Activated CD4-positive, alpha-beta T cell treated with anti-CD3 and anti-CD28 coated beads for 36 hours (primary cell): ENCODE measurements at places on chromosomes 1 and 21.

DNA sequence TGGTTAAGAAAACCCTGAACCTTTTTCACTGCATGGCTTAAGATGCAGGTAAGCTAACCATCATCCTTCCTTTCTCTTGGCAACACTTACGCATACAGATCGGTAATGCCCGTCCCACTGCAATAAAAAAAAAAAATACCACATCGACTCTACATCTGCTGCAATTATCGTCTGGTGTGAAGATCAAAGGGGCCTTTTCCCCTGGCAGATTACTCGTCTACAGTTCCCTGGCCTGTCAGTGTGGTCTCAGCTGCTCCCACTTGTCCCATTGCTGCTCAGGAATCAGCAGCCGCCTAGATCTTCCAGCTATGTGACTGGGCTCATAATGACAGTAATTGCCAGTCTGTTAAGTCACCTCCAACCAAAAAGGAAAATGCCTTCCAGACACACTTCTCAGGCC lies 133.1 kb downstream of the SETD4 start:
- no peak for DNase-seq

DNA sequence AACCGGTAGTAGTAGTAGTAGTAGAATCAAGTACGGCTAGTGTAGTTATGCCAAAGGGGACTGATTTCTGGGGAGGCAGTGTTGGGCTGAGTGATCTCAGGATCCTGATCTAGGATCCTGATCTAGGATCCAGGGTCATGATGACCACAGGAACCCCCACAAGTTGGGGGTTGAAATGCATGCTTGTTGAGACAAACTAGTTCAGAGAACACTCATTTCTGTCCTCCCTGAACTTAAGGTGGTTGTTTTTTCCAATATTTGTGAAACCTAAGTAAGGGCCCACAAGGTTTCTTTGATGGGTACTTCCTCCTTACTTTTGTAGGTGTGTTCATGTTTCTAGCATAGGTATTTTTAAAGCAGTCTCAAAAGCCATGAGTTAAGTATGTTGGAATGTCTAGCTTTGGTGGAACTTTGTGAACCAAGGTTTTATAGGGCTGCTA lies 33.9 kb upstream of the PDC start:
- no peak for DNase-seq

DNA sequence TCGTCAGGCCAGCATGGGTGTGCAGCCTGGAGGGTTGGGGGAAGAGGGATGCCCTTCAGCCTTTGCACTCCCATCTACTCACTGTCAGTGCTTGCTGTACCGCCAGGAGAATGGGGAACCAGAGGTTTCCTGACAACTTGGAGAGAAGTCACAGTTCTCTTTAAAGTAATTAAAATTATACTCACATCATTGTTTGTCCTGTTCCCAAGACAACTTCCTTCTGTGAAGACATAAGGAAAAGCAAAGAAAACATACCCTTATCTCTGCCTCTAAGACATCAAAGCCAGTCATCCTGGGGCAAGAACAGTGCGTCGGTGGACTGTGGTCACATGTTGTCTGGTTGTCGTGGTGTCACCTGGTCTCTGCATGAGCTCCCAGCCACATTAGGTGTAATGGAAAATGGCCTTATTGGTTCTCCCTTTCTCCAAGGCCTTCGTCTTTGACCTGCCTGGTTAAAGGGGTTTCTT lies 17.6 kb downstream of the TRAF5 start:
- DNase-seq, result no peak

DNA sequence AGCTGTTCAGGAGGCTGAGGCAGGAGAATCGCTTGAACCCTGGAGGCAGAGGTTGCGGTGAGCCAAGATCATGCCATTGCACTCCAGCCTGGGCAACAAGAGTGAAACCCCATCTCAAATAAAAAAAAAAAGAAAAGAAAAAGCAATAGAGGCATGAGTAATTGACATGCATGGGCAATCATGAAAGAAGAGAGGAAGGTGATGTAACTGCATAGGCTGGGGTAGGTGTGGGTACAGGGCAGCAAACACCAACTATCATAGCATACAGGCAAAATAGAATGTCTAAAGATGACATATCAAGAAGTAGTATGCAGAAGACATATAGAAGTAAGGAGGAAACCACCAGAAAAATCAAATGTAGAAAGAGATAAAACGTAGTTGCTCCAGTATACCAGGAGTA lies 19.0 kb upstream of the MGST3 start:
- no peak for DNase-seq

- no peak for DNase-seq
Measured at GRCh38 chr1:184031409-184032107, 6.0 kb downstream of the COLGALT2 start.

GRCh38 chr1:110430901-110431300 lies 20.0 kb upstream of the PROK1 start:
- DNase-seq, result no peak

DNA sequence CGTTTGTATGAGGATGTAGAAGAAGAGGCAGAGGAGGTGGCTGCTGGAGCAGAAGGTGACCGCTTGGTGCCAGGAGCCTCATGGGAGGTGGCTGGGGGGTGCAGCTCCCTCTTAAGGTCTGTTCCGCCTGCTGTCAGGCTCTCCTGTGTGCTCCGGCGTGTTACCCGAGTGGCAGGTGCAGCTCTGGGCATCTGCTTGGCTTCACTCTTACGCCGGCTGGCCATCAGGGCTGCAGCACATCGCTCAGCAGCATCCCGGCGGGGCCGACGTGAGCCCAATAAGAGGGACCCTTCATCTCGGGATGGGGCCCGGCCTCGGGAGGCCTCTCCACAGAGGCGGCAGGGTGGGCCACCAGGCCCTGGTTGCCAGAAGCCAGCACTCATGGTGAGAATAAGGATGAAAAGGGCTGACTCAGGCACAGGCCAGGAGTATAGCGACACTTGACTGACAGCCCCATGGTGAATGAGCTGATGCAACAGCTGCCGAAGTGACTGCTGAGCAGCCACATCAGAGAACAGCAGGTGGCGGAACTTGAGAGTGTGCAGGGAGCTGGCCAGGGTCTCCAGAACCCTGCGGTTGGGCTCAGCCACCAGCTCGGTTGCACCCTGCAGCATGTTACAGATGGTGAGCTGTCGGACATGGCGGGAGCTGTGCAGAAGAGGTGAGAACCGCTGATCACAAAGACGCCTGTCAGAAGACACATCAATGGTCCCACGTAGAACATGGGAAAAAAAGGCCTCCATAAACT lies 17.5 kb downstream of the LRRC41 start:
- DNase-seq, result peak; percentile 83

GRCh38 chr1:233268389-233269022 lies 27.0 kb downstream of the PCNX2 start:
- peak; percentile 23 for DNase-seq

DNA sequence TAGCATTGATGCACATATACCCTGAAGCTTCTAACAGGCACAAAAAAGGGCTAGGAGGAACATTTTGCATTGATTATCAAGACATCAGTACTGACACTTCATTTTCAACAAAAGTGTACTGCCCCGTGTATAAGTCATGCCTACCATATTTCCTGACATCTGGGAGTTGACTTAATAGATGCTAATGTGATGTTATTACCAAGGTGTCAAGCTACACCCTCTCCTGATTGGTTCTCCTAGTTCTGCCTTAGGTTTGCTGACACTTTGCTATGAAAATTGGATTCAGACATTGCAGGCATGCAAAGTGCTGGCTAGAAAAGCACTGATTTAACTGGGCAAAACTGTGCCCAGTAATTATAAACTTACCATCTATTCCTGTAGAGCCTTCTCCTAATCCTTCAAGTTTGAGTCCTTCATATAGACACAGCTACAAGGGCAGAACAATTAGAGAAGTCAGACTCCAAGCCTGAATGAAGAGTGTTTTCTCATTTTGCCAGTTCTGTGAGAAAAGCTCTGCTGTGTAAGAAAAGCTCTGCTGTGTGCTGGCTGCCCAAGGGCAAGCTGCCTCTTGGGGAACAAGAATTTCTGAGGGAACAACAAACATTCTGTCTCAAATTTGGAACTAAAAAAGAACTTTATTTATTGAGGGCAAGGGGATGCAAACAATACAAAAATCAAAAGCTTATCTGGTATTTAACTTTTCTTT lies 11.2 kb downstream of the S100A10 start:
- no peak for DNase-seq
